Activated CD8-positive, alpha-beta memory T cell treated with anti-CD3 and anti-CD28 coated beads for 4 hours (primary cell): ENCODE measurements at places on chromosomes 7 and 10.

DNA sequence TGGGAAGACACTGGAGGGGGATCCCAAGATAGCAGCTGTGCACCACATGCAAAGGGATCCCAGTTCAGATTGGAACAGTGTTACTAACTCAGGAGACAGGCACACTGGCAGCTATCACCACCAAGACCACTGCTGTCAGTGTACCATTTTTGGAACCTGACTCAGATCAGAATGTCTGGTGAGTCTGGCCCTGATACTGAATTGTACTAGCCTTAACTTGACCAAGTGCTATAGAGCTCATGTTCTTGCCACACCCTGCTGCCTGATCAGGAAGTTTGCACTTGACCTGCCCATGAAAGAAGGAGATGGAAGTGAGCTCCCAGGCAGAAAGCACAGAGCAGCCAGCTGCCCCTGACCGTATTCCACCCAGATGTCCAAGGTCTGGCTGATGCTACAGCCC is 4.8 kb upstream of the PRRT4 start:
- no peak for DNase-seq

GRCh38 chr7:157113607-157114006 is 25.1 kb upstream of the UBE3C start:
- no peak for DNase-seq

- DNase-seq: no peak
Measured at GRCh38 chr7:30791114-30791513, 19.9 kb downstream of the MINDY4 start.

GRCh38 chr7:116576350-116577319 is 51.8 kb downstream of the CAV1 start:
- no peak for DNase-seq

GRCh38 chr10:3658766-3659165 is 126.2 kb downstream of the KLF6 start:
- DNase-seq: no peak

GRCh38 chr7:90411510-90411909 is 8.2 kb downstream of the CLDN12 start:
- no peak for DNase-seq

- no peak for DNase-seq
Measured at GRCh38 chr10:87038786-87039185, 18.7 kb downstream of the FAM25A start.

GRCh38 chr7:19405541-19405940 is 260.3 kb upstream of the FERD3L start:
- no peak for DNase-seq

DNA sequence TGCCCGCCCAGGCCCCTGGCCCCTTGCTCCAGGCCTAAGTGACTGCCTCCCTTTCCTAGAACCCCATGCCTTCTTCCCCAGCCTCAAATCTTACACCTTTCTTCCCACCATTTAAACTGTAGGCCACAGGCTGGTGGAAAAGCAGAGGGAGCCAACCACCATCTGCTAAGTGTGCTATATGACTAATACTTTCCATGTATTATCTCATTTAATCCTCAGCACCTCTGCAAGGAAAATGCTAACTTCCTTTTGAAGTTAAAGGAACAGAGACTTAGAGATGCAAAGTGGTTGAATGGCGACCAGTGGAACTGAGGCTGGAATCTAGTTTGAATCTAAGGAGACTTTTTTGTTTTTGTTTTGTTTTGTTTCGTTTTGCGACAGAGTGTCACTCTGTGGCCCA is 17.8 kb upstream of the MTPAP start:
- no peak for DNase-seq

GRCh38 chr10:91597197-91597881 is 35.5 kb downstream of the PPP1R3C start:
- DNase-seq: no peak

DNA sequence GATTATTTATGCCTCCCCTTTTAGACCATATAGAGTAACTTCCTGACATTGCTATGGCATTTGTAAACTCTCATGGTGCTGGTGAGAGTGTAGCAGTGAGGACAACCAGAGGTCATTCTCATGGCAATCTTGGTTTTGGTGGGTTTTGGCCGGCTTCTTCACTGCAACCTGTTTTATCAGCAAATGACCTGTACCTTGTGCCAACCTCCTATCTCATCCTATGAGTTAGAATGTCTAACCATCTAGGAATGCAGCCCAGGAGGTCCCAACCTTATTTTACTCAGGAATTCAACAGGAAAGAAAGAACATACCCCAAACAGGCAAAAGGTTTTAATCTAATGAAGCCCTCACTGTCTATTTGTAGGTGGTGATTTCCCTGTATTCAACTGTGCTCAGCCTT is 205.4 kb upstream of the YAE1 start:
- no peak for DNase-seq

- peak; percentile 39 for DNase-seq
Measured at GRCh38 chr10:71727105-71727737, 7.6 kb upstream of the C10orf105 start.

DNA sequence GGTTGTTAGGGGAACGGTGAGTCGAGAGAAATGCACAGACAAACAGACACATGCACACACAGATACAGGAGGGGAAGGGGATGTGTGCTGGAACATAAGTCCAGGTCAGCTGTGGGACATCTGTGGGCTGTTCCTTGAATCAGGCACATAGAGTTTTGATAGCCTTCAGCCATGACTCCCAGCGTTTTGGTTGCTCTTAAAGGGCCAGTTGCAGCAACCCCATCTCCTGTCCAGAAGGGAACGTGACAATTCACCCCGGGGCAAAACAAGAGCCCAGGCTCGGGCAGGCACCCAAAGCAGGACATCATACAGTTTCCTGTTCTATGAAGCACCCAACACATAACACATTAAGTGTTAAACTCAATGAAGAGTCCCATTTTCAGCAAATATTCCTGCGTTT is 9.6 kb downstream of the INSYN2A start:
- DNase-seq: no peak

GRCh38 chr10:123512901-123513775 is 153.0 kb upstream of the GPR26 start:
- DNase-seq: no peak

GRCh38 chr10:387909-388660 is 252.8 kb downstream of the ZMYND11 start:
- no peak for DNase-seq

- DNase-seq: no peak
Measured at GRCh38 chr10:76302961-76303630, 871.7 kb downstream of the LRMDA start.

GRCh38 chr10:97607095-97607636 is 17.6 kb downstream of the C10orf62 start:
- no peak for DNase-seq

GRCh38 chr7:43072530-43072929 is 39.9 kb upstream of the HECW1 start:
- no peak for DNase-seq

- no peak for DNase-seq
Measured at GRCh38 chr7:120272261-120272660, 714 bp upstream of the KCND2 start.

GRCh38 chr7:26556061-26556881 is 264.6 kb downstream of the SNX10 start:
- DNase-seq: no peak

- DNase-seq: no peak
Measured at GRCh38 chr10:109851616-109852474, 71.5 kb downstream of the XPNPEP1 start.

DNA sequence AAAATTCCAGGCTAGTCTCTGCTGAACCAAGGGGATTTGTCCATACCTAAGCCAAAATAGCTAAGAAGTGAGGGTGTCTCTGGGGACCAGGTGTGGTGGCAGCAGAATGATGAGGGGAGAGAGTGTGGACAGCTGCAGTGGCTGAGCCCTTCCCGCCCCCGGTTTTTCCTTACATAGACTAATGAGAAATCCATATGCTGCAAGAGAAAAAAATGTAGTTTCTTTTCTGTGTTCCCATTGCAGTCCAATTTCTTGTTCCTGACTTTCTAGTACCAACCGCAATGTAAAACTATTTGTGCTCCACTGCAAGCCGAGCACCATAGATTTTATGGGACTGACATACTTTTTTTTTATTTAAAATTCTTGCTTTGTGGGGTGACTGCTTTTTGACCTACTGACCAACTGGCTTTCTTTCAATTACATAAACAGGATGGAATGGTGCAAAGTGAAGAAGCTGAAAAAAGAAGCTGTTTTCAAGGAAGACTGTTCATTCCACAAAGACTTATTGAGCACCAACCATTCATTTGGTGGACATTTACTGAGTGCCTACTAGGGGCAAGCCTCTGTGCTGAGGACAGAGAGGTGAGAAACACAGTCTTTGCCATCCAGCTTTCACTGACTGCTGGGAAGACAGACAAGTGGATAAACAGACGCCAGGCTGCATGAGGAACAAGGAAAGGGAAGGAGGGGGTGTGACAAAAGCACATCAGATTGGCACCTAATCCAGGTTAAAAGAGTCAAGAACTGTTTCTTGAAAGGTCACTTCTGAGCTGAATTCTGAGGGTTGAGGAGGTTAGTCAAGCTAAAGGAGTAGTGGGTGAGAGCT is 9.8 kb downstream of the CEP41 start:
- no peak for DNase-seq

DNA sequence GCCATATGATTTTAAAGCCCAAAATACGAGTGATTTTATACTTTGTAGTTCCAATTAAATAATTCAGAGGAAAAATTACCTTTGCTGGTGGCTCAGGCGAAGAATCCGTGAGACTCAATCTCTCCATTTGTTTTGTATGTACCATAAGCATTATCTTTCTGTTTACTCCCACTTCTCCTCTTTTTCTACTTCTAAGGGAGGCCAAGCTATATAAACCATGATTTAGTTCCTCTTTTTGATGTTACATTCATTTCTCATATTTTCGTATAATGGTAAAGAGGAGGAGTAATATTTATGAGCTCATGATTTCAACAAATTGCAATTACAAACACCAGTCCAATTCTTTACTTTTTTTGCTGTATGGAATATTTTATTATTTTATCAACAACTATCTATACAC is 50.6 kb upstream of the TES start:
- DNase-seq: no peak

GRCh38 chr7:112214268-112214667 is 7.8 kb downstream of the ZNF277 start:
- DNase-seq: no peak

DNA sequence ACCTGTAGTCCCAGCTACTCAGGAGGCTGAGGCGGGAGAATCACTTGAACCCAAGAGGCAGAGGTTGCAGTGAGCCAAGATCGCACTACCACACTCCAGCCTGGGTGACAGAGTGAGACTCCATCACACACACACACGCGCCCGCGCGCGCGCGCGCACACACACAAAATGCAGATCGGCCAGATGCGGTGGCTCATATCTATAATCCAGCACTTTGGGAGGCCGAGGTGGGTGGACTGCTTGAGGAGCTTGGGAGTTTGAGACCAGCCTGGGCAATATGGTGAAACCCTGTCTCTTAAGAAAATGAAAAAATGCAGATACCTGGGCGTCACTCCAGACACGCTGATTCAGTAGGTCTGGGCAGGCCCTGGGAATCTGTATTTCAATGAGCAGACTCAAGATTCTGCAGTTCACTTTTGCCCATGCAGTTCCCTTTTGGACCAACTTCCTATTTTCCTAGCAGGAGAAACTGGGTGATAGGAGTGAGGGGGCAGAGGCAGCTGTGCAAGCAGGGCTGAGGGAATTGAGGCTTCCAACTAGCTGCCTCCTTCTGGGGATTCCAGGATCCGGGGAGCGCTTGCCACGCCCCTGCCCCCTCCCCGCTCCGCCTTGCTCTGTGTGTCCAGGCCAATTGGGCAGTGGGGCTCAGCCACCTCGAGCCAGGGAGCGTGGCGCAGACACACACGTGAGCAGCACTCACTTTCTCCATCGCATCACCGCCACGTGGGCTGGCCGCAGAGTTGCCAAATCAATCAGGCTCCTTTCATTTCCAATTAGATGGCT is 173.6 kb downstream of the SH3PXD2A start:
- no peak for DNase-seq

GRCh38 chr10:48482207-48482606 is 122.7 kb downstream of the ARHGAP22 start:
- no peak for DNase-seq
